ENCODE measurements at places on chromosomes 12 and 14.

DNA sequence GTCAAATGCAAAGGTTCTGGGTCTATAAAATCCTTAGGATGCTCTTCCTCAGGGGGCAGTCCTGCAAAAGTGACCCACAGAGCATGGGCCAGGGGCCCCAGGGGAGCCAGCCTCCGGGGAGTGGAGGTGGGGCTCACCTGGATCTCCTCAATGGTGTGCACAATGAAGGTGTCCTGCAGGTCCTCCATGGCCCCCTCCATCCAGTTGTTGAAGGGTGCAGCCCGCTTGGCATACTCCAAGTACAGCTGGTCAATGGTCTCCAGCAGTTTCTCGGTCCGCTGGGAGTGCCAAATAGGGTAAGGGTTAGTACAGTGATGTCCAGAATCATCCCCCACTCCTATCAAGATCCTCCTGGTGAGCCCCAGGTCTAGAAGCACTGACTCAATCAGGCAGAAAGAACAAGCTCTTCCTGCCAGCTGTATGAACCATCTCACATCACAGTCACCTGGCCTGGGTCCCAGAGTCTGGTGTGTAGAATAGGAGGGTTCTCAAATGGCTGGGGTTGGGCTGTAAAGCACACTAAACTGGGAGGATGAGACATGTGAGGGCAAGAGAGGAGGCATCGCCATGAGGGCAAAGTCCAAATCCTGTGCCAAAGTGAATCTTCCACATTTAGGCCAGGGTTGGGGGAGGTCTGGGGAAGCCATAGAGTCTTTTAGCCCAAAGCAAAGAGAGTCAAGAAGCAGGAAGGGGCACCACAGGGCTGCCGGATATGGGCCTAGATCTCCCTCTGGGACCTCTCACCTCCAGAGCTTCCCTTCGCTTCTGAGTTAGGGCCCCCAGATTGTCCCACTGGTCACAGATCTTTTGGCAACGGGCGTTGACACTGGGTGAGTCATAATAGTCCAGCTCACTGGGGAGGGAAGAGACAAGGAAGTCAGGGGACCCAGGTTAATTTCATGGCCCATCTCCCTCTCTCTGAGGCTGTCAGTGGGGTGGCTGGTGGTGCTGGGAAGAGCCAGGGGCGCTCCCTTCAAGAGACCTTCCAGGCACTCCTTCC lies 91.5 kb upstream of the ZFP36L1 start:
- DNase-seq: peak; percentile 63

- peak; percentile 29 for DNase-seq
Observed at GRCh38 chr14:21106498-21107282, 5.8 kb downstream of the TMEM253 start.

DNA sequence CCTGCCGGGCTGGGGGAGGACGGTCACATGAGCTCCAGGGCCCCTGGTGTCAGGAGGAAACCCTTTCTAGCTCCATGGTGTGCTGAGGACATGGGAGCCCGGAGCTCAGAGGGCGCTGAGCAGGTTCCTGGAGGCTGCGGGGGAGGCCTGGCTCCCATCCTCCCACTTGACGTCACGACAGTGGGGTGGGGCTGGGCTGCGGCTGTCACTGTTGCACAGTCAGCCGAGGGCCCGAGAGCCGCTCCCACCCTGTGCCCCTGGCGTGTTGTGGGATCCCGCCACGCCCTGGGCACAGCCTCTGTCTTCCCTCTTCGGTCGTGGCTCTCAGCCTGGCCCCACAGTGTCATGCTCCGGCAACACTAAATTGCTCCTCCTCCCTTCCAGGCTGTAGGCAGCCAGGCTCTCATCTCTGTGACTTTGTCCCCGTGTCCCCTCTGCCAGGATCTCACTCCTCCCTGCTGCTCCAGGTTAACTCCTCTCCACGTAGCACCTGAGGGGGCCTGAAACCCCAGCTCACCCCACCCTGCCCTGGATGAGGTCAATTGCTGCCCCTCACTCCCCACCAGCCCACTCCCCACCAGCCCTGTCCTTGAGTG lies 33.0 kb downstream of the BEGAIN start:
- no peak for DNase-seq

- no peak for DNase-seq
Observed at GRCh38 chr12:132492522-132492921, 2.6 kb downstream of the FBRSL1 start.

GRCh38 chr14:30020271-30020670 lies 92.6 kb upstream of the PRKD1 start:
- no peak for DNase-seq

GRCh38 chr12:111636209-111636945 lies 37.3 kb upstream of the ATXN2 start:
- DNase-seq: peak; percentile 68

DNA sequence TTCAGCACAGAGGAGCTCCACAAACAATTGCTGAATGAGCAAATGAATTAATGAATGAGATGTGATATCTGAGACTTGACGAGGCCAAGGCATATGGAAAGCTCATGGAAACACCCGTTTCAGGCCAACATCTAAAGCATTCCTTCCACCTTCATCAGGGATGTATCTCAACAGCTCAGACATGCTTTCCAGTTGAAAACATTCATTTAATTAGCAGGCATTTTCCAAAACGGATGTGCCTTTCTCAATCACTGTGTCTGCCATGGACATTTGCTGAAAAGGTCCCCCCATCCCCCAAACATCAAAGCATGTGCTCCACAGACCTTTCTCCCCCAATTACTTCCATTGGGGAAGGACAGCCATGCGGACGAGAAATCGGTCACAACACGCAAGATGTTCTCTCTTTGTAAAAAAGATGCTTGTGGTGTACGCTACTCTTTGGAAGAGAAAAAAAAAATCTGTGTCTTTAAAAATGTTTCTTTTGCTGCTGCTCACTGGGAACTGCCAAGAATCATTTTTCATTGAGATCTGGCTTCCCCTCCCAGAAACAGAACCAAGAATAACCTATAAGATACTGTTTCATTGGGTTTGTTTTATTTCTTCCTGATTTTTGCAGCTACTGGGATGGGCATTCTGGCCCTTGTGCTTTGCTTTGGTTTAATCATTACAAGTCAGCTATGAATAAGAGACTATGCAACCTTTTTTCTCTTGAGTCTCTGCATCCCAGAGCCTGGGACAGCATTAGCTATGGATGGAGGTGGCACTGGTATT lies 528.2 kb downstream of the MED13L start:
- no peak for DNase-seq

DNA sequence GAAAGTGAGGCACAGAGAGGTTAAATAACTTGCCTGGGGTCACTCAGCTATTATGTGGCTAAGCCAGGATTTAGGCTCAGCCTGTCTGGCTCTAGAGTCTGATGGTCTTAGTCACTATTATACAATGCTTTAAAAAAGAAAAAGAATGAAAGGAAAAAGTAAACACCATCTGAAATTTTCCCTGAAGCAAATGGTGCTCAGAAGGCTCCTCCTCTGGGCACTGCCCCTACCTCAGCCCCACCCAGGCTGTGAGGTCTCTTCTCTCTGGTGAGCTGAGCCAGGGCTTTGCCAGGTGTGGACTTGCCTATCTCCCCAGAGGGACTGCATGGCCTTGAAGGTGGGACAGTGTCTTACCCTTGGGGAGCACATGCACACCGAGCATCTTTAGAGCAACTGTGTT lies 117.5 kb upstream of the DYRK2 start:
- DNase-seq: no peak

- no peak for DNase-seq
Observed at GRCh38 chr14:32354716-32355115, 25.6 kb downstream of the AKAP6 start.

GRCh38 chr14:49954171-49954631 lies 61.3 kb downstream of the ARF6 start:
- DNase-seq: no peak

DNA sequence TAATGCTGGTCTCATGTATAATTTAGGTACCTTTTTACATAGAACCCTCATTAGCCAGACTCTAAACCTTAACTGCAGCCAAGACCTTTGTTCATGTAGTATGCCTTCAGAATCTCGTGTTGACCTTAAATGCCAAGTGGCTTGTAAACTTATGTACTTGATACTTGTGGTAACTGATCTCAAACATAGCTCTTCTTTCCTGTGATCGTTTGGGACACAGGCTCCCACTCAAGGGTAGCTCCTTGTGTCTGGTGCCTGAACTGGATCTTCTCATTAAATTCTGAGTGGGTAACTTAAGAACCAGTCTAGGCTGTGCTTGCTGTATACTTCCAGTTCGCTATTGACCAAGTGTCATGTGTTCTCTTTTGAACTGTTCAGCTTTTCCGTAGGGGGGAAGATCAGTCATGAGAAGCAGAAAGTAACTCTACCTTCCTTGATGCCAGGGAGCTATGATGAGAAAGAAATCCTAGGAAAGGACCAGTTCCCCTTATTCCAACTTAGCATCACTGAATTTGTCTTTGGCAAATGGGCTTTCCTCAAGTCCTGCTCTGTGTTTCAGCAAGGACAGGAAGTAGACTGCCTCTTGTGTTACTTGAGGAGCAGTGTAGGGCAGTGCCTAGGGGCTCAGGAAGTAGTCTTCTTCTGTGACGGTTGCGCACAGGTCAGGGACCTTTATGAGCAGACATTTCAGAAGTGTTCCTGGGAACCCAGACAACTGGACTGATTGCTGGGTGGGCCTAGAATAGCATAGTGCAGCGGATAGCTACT lies 2.5 kb downstream of the LGALS3 start:
- DNase-seq: no peak

DNA sequence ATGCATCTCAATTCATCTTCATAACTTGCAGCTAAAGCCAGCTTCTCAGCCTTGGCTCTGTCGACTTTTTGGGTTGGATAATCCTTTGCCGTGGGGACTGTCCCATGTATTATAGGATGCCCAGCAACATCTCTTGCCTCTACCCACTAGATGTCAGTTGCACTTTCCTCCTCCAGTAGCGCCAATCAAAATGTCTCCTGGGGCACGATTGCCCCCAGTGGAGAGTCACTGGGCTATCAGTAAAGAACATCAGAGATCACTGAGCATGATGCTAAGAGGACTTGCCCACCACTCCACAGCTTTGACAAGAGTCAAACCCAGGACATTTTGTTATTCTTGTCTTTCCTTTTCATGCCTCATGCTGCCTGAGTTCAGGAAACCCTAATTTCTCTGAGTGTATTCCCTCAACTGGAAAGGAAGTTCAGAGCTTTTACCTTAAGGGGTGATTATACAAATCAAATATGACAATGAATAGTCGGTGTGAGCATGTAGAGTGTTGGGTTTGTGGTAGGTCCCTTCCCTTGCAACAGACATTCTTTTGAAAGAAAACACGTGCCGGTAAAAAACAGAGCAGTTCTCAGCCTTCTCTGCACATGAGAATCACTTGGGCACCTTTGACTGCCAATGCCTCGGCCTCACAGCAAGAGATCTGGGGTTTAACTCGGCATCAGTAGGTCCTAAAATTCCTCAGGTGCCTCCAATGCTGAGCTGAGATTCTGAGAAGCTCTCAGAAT lies 980.6 kb downstream of the VRK1 start:
- no peak for DNase-seq

- DNase-seq: no peak
Observed at GRCh38 chr14:72839351-72839750, 54.5 kb downstream of the DPF3 start.

DNA sequence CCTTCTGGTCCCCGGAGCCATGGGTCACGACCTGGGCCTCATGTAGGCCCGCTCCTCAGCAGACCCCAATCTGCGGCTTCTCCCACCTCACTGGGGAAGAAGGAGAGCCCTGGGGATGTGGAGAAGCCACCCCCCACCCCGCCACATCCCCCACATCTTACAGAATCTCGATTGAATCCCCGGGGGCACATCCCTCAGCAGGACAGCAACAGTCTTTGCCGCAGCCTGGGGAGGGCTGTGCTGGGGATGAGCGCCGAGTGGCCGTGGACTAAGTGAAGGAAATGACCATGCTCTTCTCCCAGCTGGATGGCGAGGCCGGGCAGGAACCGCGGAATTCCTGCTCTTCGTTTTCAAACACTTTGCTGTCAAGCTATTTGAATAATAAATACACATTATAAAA lies 169.0 kb upstream of the RTL1 start:
- DNase-seq: peak; percentile 39

DNA sequence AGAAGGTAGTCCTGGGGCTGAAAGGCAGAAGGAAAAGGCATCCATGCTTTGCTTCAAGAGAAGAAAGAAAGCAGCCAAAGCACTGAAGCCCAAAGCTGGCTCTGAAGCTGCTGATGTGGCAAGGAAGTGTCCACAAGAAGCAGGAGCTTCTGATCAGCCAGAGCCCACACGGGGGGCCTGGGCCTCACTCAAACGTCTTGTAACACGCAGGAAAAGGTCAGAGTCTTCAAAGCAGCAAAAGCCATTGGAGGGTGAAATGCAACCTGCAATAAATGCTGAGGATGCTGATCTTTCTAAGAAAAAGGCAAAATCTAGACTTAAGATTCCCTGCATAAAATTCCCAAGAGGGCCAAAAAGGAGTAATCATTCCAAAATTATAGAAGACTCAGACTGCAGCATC lies 3.2 kb downstream of the AKAP5 start:
- no peak for DNase-seq

DNA sequence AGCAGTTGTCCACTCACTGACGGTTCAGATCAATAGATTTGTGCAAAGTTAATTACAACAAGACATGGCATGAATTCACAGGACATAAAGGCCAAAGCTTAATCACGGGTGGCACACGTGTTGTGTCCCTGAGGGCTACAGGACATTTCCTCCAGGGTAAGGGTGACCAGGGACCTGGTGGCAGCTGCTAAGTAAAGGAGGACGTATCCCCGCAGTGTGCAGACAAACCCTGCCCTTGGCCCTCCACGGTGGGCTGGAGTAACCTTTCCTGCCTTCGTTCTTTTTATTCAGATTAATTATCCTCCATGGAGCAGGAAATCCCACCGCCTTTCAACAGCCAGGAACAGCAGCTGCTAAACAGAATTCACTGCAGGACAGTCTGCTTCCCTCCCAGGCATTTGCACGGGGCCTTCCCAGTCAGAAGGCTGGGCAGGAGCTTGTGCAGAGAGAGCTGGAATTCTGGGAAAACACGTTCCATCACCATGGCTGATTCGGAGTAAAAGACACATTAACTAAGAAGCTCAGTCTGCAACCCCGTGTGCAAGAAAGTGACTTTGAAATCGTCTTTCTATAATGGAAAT lies 289.9 kb upstream of the SFSWAP start:
- DNase-seq: no peak

- DNase-seq: no peak
Observed at GRCh38 chr14:63735720-63736119, 7.9 kb upstream of the SGPP1 start.

DNA sequence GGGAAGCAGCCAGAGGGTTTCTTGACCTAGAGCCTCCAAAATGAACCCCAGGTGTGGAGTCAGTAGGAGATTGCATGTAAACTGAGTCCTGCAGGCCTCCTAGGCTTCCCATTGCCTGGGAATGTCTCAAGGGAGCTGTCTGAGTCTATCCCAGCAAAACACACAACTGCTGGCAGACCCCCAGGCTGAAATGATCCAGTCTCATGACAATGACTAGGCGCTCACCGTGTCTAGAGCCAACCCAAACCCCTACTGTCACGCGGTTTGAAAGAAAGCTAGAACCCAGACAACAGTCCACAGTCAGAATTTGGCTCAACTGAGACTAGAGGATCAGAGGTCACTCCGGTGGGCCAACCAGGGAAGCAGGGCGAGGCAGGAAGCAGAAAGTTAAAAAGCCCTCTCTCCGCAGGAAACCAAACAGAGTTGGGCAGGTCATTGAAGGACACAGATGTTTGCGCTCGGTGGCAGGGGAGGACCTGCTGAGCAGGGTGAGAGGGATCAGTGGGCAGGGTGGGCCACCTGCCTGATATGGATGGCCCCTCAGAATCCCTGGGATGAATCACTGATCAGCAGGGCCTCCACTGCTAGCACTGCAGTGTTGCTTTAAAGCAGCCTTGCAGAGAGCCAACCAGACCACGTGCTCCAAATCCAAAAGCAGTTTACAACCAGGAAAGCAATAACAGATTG lies 23.8 kb downstream of the ACTN1 start:
- DNase-seq: no peak

GRCh38 chr12:30450872-30451271 lies 244.8 kb downstream of the IPO8 start:
- no peak for DNase-seq

Measured in ascending aorta (tissue), 2 donors.